ENCODE measurements at places on chromosomes 5 and 9. TPM values are rescaled to one million over a fixed set of nuclear protein-coding genes. Genes with fewer than 3 reads are reported as not detected.

TCF7 gene
- total RNA-seq = 6.3 TPM

- no peak overlapping the region for H3K4me3 ChIP-seq
- H3K4me1 ChIP-seq = no peaks in the 10 kb centered on the region
Observed at GRCh38 chr5:154046486-154046885, 7.7 kb downstream of the MFAP3 start.

DNA sequence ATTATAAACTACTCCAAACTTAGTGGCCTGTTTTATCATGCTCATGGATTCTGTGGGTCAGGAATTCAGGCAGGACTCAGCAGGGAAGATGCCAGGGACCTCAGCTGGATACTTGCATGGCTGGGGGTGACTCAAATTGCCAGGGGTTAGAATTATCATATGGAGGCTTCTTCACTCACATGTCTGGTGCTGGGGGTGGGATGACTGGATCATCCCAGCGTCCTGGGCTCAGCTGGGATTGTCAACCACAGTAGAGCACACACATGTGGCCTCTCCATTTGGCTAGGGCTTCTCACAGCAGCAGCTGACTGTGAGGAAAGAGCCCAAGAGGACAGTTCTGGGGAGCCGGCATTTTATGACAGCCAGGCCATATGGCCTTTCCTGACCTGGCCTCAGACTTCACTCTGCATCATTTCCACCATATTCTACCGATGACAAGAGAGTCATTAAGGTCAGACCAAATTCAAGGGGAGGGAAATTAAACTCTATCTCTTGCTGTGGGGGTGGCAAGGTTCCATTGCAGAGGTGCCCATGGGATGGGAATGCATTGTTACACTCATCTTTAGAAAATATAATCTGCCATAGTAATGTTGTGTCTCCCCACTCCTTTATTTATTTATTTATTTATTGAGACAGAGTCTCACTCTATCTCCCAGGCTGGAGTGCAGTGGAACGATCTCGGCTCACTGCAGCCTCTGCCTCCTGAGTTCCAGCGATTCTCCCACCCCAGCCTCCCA lies 5.2 kb upstream of the GRK6 start:
- H3K27ac ChIP-seq = no peak overlapping the region
- no peaks in the 10 kb centered on the region for H3K36me3 ChIP-seq
- DNase-seq = no peak
- peaks cover 6% of the 10 kb centered on the region for H3K4me1 ChIP-seq

DNA sequence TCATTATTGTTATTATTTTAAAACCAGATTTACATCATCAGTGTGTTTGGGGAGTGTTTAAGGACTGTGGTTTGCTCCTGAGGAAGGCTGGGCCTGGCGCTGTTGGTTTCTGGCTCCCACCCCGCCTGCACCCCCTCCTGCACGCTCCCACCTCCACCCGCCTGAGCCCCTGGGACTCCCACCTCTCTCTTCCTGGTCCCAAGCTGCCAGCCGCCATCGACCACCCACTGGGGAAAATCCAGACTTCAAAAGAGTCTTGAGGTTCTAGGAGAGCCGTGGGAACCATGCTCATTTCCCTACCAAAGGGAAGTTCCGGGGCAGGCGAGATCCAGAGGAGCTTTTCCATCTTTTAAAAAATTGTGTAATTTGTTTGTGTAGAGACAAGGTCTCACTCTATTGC lies 35.0 kb upstream of the FUBP3 start:
- no peak overlapping the region for H3K27ac ChIP-seq
- no peaks in the 10 kb centered on the region for H3K27me3 ChIP-seq
- no peak overlapping the region for H3K4me3 ChIP-seq
- no peaks in the 10 kb centered on the region for H3K4me1 ChIP-seq

DNA sequence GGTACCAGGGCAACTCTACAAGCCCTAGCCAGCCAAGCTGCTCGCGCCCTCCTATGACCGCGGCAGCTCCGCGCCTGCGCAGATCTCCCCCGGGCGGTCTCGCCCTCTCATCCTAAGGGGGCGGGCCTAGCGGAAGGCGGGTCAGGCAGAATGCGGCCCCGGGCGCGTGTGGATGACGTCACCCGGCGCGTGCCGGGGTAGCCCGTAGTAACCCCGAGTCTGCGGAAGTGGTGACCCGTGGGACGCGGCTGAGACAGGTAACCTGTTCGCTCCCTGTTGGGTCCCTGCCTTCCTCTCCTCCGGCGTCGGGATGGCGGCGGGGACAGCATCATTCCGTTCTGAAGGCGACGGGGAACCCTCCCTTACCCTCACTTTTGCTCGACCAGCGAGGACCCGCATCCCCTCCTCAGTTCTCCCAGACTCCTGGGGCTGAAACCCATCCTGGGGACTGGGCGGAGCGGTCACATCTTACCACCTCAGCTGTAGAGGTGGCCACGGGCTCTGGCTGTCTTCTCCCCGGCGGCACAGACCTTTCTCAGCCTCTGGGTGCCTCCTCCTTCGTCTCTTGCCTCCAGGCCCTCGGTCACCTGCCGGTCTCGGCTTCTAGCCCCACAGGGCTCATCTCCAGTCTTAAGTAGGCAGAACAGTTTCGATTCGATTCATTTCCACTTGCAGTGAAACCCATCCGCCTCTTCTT lies at the start of gene AOPEP:
AOPEP (plus strand) TSS at position 205 of the 697 bp plus-strand sequence. CDS start 33,085 bp downstream, outside the sequence.
- no peaks in the 10 kb centered on the region for H3K36me3 ChIP-seq
- H3K4me3 ChIP-seq = peak within 1 kb of the TSS; percentile 74
- peak; percentile 99 for DNase-seq
- no peaks in the 10 kb centered on the region for H3K27me3 ChIP-seq
- H3K4me1 ChIP-seq = peaks cover 11% of the 10 kb centered on the region
- peak within 1 kb of the TSS; percentile 93 for H3K27ac ChIP-seq

DNA sequence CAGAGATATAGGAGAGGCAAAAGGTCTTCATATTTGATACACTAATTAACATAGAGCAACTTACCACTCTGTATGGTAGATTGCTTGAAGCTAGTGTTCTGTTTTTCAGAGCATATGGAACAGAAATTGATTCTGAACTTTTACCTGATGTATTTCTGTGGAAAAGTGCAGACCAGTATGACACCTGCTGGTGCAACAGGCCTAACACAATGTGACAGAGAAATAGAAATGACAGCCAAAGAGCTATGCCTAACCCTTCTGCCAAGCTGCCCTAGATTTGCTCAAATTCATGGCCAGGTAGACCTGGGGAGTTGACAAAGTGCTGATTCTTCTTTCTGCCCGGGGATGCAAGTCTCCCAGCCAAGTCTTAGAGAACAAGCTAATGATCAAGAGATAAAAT lies 65.4 kb upstream of the RNF180 start:
- H3K27me3 ChIP-seq = no peaks in the 10 kb centered on the region
- no peaks in the 10 kb centered on the region for H3K36me3 ChIP-seq
- DNase-seq = no peak
- no peaks in the 10 kb centered on the region for H3K4me1 ChIP-seq

All from body of pancreas (tissue), 4 donors.